ENCODE measurements at places on chromosomes 7 and 10. TPM values are rescaled to one million over a fixed set of nuclear protein-coding genes. Genes with fewer than 3 reads are reported as not detected.

GRCh38 chr7:66626331-66626934, 2.2 kb upstream of the KCTD7 start:
- no peak for DNase-seq

DNA sequence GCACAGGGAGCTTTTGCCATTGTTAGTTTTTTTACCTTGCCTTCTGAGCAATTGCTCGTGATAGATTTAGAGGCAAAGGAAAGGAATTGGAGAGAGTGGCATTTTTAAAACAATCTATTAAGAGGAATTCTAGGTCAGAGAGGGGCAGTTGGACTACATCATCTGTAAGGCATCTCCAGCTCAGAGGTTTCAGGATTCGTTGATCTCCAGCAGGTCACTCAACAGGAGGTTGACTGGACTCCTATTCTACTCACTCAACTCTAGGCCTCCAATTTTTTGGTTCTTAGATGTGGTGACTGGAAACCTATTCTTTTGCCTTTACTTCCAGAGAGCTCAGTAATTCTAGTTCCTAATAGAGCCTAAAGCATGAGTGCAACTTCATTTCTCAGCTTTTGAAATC, 42.8 kb downstream of the TBXAS1 start:
- DNase-seq: no peak

DNA sequence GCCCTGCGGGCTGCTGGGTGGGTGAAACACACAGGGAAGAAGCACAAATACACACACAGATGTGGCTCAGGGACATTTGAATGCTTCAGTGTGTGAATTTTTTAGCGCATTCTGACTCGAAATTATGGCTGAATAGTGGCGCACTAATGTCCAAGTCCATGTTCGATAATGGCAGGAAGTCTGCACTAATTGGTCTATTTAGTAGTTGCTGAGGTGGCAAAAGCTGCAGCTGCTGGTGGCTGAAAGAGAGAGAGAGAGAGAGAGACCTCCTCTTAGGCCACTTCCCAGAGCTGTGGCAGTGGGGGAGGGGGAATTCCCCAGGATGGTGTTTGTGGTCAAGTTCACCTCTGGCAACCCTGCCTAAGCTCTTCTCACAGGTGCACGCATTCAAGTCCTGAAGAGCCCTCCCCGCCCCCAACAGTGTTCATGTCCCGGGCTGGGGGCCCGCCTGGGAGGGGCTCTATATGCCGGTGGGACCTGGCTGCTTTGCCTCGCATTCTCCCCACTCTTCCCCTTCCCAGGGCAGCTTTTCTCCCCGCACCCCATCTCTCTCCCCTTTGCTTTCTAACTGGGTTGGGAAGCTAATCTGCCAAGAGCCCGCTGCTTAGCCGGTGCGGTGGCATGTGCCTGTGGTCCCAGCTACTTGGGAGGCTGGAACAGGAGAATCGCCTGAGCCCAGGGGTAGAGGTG, 6.0 kb upstream of the MNX1 start:
- no peak for DNase-seq

DNA sequence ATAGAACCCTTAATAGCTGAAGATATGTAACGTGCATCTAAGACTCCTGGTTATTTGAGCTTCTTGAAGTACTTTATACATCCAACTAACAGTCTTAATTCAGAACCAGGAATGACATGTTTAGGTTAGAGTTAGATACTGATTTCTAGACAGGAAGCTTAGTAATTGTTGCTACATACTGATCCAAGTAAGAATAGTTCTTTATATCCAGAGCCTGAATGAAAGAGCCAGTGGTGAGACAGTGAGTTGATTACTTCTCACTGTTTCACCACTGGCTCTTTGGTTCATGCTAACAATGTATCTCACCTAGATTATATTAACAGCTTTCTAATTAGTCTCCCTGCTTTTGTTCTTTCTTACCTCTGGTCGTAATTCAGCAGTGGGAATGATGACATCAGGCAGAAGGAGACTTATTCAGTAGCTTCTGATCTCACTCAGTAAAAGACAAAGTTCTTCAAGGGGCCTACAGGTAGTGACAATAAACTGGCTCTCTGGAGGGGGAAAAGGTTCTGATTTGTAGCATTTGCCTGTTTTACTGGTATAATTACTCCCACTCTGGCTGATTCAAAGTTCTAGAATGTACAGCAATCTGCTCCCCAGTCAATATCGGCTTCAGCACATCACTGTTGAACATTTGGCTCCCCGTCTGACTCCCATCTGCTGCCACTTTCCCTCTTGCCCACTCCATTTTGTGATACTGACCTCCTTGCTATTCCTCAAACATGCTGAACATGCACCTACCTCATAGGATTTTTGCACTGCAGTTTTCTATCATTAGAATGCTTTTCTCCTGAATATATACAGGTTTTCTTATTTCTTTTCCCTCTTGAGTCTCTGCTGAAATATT, 29.1 kb downstream of the MCU start:
- DNase-seq: no peak

DNA sequence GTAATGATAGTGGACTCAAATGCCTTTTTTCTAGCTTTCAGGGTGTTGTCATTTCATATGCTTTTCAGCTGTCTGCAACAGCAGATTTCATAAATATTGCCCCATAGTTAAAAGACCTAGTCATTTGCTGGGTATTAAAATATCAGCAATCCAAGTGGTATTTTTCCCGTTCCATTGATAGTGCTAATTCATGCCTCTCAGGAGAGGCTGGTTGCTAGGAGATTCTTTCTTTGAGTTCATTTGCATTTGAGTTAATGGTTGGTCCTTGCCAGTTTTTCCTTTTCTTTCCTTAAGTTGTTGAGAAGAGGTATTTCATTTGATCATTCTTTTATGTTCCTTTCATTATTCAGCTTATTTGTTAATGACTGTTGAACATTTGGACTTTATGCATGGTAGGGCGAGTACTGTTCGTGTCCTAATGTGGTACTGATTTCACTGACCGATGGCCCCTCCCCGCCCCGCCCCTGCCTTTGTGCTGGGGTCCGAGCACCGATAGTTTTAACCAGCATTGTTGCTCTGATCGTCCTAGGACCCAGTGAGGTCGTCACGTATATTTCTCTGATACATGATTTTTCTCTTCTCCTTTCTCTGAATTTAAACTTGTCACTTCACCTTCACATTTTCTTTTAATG, 128.6 kb downstream of the CCNY start:
- no peak for DNase-seq

DNA sequence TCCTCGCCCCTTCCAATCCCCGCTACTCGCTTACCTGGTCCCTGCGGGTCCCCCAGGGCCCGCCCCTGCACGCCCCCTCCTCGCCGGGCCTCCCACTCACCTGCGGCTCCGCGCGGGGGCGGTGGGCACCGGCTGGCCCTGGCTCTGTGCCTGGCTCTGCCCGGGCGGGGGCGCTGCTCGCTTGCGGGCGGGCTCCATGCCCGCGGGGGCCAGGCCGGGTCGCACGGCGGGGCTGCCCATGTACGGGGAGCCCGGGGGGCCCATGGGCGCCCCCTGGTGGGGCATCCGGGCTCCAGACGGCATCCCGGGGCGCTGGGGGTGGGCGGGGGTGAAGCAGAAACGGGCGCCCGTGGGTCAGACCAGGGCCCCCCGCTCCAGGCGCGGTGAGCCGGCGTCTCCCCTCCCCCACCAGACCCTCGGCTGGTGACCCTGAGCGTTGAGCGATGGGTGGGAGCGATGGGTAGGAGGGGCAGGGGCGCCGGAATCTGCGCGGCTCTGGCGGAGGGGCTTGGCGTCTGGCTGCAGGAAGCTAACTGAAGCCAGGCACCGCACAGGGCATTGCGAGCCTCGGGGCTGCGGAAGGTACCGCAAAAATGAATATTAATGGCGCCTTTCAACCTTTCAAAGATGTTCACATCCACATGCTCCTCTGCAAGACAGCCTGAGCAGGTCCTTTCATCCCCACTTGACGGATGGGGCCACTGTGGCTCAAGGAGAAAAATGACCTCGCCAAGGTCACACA, 3.0 kb downstream of the SMARCD3 start:
- no peak for DNase-seq

- DNase-seq: no peak
These were observed 4.4 kb upstream of the HOXA11 start for GRCh38 chr7:27189295-27189996.

DNA sequence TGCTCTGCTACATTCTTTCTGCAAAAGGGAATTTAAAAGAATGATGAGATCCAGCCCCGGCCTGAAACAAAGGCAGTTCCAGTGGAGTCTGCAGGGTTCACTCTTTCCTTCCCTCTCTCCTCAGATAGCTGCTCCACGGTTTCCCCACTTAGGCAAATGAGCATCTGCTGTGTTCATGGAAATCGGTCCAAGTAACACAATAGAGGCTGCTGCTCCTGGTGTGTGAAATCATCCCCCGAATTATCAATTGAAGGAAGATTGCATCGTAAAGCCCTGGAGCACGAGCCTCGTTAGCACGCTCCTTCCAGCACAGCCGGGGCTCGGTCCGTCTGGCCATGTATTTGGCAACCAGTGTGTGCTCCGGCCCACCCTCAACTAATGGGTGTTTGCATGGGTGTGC, 108.3 kb upstream of the DPP6 start:
- no peak for DNase-seq

GRCh38 chr10:6314620-6315205, 112.0 kb downstream of the PFKFB3 start:
- DNase-seq: no peak

- DNase-seq: no peak
These were observed 79.4 kb downstream of the ANKIB1 start for GRCh38 chr7:92325173-92325572.

The TUBAL3 gene
- not detected for polyA plus RNA-seq

The TMEM213 gene
- not detected for polyA plus RNA-seq

The WASHC2C gene
- polyA plus RNA-seq: 19.4 TPM

Measured in BJ (cell line).